ENCODE measurements at places on chromosomes 3 and 15.
A peak's percentile ranks its signal among the peaks of the same experiment; 100 is the strongest.

DNA sequence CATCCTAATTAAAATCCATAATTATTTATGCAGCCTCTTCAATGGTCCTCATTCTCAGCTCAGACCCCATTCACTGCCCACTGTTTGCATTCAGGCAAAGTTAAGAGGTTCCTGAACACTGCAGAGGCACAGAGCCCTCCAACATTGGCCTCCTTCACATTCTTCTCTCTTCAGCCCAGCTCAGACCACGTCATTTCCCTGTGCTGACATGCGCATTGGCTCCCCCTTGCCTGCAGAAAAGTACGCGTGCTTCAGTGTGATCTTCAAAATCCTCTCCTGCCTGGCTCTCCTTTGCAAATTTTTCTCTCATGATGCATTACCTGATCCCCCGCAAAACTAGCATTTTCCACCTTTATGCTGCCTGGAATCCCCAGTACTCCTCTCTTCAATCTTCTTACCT, 552.3 kb downstream of the NTRK3 start:
- H3K4me3 ChIP-seq: no peak overlapping the region
- H3K27ac ChIP-seq: no peak overlapping the region
- no peaks in the 10 kb centered on the region for H3K36me3 ChIP-seq
- no peak for DNase-seq
- H3K27me3 ChIP-seq: peaks cover 7% of the 10 kb centered on the region
- no peaks in the 10 kb centered on the region for H3K4me1 ChIP-seq

- no peak overlapping the region for H3K4me3 ChIP-seq
- no peaks in the 10 kb centered on the region for H3K27me3 ChIP-seq
- no peaks in the 10 kb centered on the region for H3K36me3 ChIP-seq
- H3K27ac ChIP-seq: no peak overlapping the region
- peaks cover 8% of the 10 kb centered on the region for H3K4me1 ChIP-seq
Measured at GRCh38 chr3:23697416-23697815, 108.3 kb upstream of the UBE2E1 start.

DNA sequence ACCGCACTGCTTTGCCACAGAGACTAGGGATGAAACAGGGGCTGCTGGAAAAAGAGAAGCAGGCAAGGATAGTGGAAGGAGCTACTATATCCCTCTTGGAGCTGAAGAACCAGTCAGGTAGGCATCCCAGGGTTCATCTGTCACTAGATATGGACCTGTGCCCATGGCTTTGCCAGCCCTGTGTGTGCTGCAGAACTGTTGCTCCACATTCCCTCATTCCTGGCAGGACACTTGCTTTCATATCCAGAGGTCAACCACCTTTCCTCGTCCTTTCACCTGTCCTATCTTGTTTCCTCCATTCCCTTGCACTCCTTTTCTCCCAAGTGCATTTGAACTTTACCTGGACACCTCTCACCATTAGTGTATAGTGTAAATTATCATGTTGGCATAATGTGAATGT, 12.0 kb downstream of the SNRK start:
- no peaks in the 10 kb centered on the region for H3K27me3 ChIP-seq
- no peak overlapping the region for H3K4me3 ChIP-seq
- peaks cover 7% of the 10 kb centered on the region for H3K36me3 ChIP-seq
- peaks cover 28% of the 10 kb centered on the region for H3K4me1 ChIP-seq
- DNase-seq: no peak

DNA sequence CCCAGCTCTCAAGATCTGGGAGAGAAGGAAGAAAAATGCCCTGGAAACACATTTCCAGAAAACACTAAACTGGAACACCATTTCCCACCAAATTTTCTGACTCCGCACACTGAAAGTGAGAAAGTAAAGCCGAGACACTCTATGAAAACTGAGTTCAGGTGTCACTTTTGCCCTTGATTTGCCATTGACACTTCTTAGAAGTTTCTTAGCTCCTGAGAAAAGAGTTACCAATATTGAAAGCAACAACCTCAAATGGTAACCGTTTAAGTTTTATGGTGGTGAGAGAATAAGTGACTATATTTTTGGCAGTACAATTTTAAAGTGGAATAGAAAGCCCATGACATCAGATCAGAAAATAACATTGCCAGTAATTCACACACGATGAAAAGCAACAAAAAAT, 39.0 kb downstream of the CD86 start:
- H3K4me1 ChIP-seq: no peaks in the 10 kb centered on the region
- no peaks in the 10 kb centered on the region for H3K27me3 ChIP-seq
- DNase-seq: no peak
- no peak overlapping the region for H3K27ac ChIP-seq
- H3K36me3 ChIP-seq: no peaks in the 10 kb centered on the region
- no peak overlapping the region for H3K4me3 ChIP-seq

- no peaks in the 10 kb centered on the region for H3K27me3 ChIP-seq
- no peak overlapping the region for H3K4me3 ChIP-seq
- DNase-seq: no peak
- no peaks in the 10 kb centered on the region for H3K36me3 ChIP-seq
- H3K4me1 ChIP-seq: peaks cover 22% of the 10 kb centered on the region
- no peak overlapping the region for H3K27ac ChIP-seq
Measured at GRCh38 chr3:101155825-101156224, 162.6 kb upstream of the ABI3BP start.

GRCh38 chr3:67863869-67864268, 209.5 kb upstream of the SUCLG2 start:
- H3K27ac ChIP-seq: no peak overlapping the region
- no peaks in the 10 kb centered on the region for H3K27me3 ChIP-seq
- no peak overlapping the region for H3K4me3 ChIP-seq
- DNase-seq: no peak

GRCh38 chr3:71521940-71522876, 61.3 kb downstream of the FOXP1 start:
- DNase-seq: no peak
- H3K4me3 ChIP-seq: no peak overlapping the region
- peak overlapping the region; percentile 76 for H3K27ac ChIP-seq
- no peaks in the 10 kb centered on the region for H3K27me3 ChIP-seq
- H3K4me1 ChIP-seq: peaks cover 54% of the 10 kb centered on the region

GRCh38 chr15:70023064-70023768, 74.5 kb downstream of the TLE3 start:
- H3K27ac ChIP-seq: no peak overlapping the region
- no peaks in the 10 kb centered on the region for H3K36me3 ChIP-seq
- no peak overlapping the region for H3K4me3 ChIP-seq
- no peak for DNase-seq
- peaks cover 53% of the 10 kb centered on the region for H3K27me3 ChIP-seq

Measured in osteocyte (in vitro differentiated cells).